ENCODE measurements at places on chromosomes 11 and 22.

GRCh38 chr11:22581354-22582150, 44.1 kb downstream of the FANCF start:
- no peak for DNase-seq

- DNase-seq: no peak
Observed at GRCh38 chr11:77636731-77637344, 756 bp downstream of the CLNS1A start.

DNA sequence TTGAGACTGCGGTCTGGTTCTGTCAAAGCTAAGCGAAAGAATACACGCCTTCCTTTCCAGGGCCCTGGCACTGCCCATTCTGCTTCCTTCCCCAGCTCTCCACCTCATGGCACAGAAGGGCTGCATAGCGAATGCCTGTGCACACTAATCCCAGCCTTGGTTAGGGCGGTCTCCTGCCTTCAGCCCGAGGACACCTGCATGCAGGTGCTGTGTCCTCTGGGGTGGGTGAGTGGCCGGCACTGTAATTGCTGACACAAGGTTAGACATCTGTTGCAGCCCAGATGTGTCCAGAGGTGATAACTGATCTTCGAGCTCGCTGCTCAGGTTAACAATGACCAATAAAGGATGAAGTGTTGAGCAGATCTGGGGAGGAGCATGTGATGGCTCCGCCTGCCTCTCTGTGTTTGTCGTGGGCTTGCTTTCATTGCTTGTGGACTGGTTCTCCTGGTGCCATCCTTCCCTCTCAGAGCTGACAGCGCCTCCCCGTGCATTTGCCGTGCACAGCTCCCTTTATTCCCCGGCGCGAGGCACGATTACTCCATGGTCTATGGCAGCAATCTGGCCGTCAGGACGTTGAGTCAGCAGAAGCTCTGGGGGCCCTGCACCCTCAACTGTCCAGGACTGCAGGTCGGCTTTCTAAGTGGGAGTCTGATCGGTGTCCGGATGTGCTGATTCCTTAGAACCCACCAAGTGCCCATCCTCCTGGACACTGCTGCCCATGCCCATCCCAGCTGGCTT, 1088.2 kb downstream of the BRD1 start:
- no peak for DNase-seq

- DNase-seq: no peak
Observed at GRCh38 chr22:46580940-46581537, 39.1 kb upstream of the GRAMD4 start.

GRCh38 chr22:43470941-43471585, 59.2 kb downstream of the MPPED1 start:
- DNase-seq: no peak

- DNase-seq: no peak
Observed at GRCh38 chr11:11793073-11793472, 48.7 kb upstream of the USP47 start.

GRCh38 chr11:74195828-74196227, 24.7 kb downstream of the PPME1 start:
- no peak for DNase-seq

All from AG08396 (cell line).